ENCODE measurements at places on chromosomes 16 and 17.

DNA sequence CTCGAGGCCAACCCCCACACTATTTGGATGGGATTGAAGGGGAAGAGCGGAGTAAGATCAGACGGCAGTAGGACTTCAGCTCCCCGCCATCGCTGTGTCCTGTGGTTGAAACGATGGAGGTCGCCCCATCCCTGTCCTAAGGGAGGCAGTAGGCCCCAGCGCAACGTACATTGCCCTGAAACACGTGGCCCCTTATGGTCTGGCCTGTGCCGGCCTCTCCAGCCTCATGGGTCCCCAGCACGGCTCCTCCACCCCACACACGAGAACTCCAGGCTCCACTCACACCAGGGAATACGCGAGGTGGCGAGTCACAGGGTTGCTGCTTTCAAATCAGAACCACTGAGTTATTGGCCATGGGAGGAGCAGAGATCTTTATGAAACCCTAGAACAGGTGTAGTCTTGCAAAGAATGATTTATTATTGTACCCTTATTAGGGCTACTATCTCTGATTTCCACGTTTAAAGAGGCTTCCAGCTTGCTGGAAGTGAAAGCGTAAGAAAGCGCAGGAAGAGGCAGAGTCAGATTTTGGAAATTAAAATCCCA is 669 bp upstream of the DCTPP1 start:
- H3K4me3 ChIP-seq = no peak overlapping the region
- H3K27ac ChIP-seq = no peak overlapping the region
- no peak for DNase-seq
- H3K27me3 ChIP-seq = no peaks in the 10 kb centered on the region
- peaks cover 10% of the 10 kb centered on the region for H3K4me1 ChIP-seq

- no peak overlapping the region for H3K27ac ChIP-seq
- H3K4me3 ChIP-seq = no peak overlapping the region
- H3K36me3 ChIP-seq = no peaks in the 10 kb centered on the region
- DNase-seq = no peak
- no peaks in the 10 kb centered on the region for H3K27me3 ChIP-seq
- no peaks in the 10 kb centered on the region for H3K4me1 ChIP-seq
Measured at GRCh38 chr16:63539276-63539675, 1503.0 kb upstream of the CDH8 start.

DNA sequence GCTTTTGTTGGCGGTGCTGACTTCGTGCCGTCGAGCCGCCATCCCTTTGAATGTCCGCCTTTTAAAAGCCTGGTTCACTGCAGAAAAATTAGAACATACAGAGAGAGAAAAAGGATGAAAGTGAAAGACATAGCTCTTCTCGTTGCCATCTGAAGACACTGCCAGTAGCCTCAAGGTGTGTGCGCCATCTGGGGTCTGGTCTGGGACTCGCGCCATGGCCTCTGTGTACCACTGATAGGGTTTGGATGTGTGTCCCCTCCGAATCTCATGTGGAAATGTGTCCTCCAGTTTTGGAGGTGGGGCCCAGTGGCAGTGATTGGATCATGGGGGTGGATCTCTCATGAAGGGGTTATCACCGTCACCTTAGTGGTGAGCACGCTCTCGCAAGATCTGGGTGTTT is 15.5 kb downstream of the GSE1 start:
- peak overlapping the region; percentile 83 for H3K27ac ChIP-seq
- peak overlapping the region; percentile 27 for H3K4me3 ChIP-seq
- H3K27me3 ChIP-seq = peaks cover 8% of the 10 kb centered on the region
- peaks cover 60% of the 10 kb centered on the region for H3K4me1 ChIP-seq

DNA sequence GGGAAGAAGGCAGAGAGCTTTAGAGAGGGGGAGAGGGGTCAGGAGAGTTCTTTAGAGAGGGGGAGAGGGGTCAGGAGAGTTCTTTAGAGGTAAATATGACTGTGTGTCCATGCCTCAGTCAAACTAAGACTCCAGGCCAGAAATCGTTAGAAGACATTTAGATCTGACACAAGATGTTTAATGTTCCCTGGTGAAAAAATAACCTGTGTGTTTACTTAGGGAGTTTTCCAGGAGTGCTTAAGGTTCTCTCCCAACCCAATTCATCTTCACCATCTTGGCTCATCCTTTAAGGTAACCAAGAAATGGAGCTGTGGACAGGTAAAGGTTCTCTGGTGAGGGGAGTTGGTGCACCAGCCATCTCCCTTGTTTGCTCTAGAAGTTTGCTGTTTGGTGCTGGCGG is 9.8 kb downstream of the CBX4 start:
- peak overlapping the region; percentile 45 for H3K27ac ChIP-seq
- no peak for DNase-seq
- no peak overlapping the region for H3K4me3 ChIP-seq
- peaks cover 11% of the 10 kb centered on the region for H3K27me3 ChIP-seq
- peaks cover 26% of the 10 kb centered on the region for H3K4me1 ChIP-seq
- H3K36me3 ChIP-seq = peaks cover 9% of the 10 kb centered on the region

DNA sequence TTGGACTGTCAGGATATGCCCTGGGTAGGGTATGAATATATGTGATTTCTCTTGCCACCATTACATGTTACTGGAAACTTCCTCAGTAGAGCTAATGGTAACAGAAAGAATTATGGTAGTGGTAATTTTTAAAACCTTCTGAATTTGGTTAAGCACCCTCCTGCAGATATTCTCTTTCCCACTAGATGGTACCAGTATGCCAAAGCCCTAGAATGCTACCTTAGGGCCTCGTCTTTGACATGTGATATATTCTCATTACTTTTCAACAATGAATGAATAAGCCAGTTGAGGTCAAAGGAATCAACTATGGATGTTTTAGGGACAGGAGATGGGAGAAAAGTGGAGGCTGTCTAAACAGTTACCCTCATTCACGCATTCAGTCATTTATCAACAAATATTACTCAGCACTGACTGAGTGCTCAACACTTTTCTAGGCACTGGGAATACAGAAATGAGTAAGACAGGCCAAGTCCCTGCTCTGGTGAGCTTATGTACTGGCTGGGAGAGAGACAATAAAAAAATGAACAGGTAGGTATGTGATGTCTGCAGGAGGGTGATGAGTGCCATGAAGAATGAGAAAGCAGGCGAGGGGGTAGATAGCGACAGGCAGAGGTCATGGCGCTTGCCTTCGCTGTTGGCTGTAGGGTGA is 14.7 kb downstream of the CDH13 start:
- H3K36me3 ChIP-seq = no peaks in the 10 kb centered on the region
- peak; percentile 27 for DNase-seq
- H3K4me3 ChIP-seq = no peak overlapping the region
- peaks cover 4% of the 10 kb centered on the region for H3K27me3 ChIP-seq
- no peak overlapping the region for H3K27ac ChIP-seq

DNA sequence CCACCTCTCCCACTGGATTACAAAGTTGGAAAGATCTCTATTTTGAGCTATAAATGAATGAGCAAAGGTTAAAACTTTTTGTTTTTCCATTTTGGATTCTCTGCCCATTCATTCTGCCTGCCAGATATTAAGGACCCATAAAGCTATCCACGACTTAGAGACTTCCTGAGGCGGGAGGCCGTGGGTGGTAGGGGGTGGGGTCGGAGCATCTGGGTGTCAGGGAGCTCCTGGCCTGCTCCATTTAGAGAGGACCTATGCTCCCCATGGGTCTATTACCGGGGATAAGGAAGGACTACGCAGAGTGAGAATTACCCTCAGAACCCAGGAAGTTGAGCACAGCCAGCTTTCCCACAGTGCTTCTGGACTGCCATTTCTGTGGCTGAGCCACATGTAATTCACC is 45.8 kb downstream of the MARF1 start:
- H3K36me3 ChIP-seq = peaks cover 49% of the 10 kb centered on the region
- DNase-seq = no peak
- peaks cover 35% of the 10 kb centered on the region for H3K4me1 ChIP-seq
- no peak overlapping the region for H3K4me3 ChIP-seq
- peak overlapping the region; percentile 49 for H3K27ac ChIP-seq

DNA sequence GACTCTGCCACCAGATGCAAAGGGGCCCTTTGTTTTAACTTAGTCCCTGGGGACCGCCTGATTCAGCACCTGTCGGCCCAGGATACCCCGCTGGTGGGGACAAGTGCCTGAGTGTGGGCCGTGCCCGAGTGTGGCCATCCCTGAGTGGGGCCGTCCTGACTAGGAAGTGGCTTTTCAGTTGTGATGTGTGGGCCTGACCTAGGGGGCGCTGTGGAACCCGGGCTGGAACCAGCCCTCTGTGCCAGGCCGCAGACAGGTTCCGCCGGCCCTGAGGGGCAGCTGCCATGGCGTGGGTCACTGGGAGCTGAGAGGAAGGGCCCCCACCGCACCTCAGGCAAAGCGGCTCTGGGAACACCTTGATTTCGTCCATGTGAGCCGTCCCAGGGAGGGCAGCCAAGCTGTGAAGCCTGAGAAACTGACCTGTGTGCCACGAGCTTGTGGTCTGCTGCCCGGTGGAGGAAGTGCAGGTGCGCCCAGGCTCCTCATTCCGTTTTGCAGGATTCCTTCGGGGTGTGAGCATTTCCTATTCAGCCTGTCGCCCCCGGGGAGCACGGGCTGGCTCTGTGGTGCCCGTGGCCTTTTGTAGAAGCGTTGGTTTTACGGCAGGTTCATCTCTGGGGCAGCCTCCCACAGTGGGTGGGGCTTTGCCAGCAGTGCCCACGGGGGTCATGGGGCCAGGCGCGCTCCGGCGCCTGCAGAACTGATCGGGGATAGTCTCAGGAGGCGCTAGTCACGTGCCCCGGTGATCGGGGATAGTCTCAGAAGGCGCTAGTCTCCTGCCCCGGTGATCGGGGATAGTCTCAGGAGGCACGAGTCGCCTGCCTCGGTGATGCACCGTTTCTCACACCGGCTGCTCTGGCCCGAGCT is 5.3 kb downstream of the RPL13 start:
- peaks cover 26% of the 10 kb centered on the region for H3K36me3 ChIP-seq
- DNase-seq = peak; percentile 30
- H3K4me1 ChIP-seq = peaks cover 46% of the 10 kb centered on the region
- no peaks in the 10 kb centered on the region for H3K27me3 ChIP-seq
- H3K4me3 ChIP-seq = peak overlapping the region; percentile 64
- H3K27ac ChIP-seq = no peak overlapping the region

GRCh38 chr16:53024045-53024444 is 28.7 kb downstream of the CHD9NB start:
- no peak overlapping the region for H3K27ac ChIP-seq
- no peaks in the 10 kb centered on the region for H3K36me3 ChIP-seq
- no peak for DNase-seq

DNA sequence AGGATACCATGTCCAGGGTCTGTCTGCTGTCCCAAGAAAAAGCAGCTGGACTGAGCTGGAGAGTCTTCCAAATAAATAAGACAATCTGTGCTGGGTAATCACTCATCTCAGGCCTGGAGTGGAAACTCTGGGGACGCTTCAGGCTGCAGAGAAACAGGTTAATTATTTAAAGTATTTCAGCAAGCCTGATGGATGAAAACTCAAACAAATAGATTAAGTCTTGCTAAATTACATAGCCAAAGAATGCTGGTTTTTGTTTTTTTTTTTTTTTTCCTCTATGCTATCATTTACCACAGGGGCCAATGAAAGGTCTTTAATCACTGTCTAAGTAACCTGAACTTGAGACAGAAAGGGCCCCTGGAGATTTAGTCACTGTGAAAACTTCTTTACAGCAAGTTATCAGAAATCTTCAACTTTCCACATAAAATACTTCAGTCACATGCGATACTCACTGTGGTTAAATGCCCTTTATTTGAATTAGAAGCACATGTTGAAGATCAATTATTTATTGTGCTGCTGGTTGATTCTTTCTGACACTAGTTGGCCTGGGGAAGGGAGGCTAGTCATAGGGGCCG is 31.0 kb upstream of the KCNJ2 start:
- H3K27me3 ChIP-seq = no peaks in the 10 kb centered on the region
- H3K4me3 ChIP-seq = no peak overlapping the region
- H3K27ac ChIP-seq = no peak overlapping the region

DNA sequence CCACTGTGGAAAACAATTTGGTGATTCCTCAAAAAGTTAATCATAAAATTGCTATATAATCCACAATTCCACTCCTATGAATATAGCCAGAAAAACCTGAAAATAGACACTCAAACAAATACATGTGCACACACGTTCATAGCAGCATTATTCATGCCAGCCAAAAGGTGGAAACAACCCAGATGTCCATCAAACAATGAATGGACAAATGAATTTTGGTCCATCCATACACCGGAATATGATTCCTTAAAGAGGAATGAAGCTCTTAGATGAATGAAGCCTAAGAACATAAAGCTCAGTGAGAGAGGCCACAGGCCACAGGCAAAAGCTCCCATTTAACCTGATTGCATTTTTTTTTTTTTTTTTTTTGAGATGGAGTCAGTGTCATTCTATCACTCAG is 114.6 kb upstream of the TNRC6C start:
- peaks cover 61% of the 10 kb centered on the region for H3K4me1 ChIP-seq
- no peak for DNase-seq
- no peaks in the 10 kb centered on the region for H3K36me3 ChIP-seq
- peak overlapping the region; percentile 96 for H3K27ac ChIP-seq

- no peaks in the 10 kb centered on the region for H3K4me1 ChIP-seq
- no peaks in the 10 kb centered on the region for H3K27me3 ChIP-seq
- no peak for DNase-seq
Measured at GRCh38 chr16:71867939-71868338, 16.0 kb downstream of the ZNF821 start.

DNA sequence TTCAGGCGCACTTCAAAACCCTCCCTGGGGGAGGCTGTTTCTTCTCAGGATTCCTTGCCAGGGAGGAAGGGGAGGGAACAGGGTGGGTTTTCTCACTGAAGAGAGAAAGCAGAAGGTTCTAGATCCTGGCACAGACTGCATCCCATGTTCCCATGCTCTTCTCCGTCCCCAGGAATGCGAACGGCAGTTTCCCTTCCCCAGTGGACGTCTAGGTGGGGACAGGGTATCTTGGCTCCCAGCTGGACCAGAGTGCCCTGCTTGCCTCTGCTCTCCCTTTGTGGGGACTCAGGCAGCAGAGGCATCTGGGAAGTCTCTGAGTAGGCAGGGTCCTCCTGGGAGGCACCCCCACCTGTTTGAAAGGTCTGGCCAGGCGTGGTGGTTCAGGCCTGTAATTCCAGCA is 3.0 kb upstream of the TCF25 start:
- no peak for DNase-seq
- H3K4me1 ChIP-seq = peaks cover 15% of the 10 kb centered on the region
- no peak overlapping the region for H3K4me3 ChIP-seq
- peaks cover 6% of the 10 kb centered on the region for H3K36me3 ChIP-seq

DNA sequence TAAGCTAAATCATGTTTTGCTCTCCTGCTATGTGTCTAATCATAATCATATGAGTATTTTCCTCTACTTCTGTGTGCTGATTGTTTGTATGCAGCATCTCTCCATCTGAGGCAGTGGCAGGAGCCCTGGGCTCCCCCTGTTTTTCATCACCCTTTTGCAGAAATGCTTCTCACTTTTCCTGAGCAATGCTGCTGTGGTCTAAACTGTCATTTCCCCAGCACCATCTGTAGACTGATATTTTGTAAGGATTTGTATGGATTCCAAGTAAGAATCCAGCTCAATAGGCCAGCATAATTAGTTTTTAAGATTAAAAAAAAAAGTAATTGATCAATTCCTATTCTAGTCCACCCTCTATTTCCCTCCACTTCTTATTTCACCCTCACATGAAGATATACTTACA is 257.0 kb upstream of the CPHXL start:
- no peak overlapping the region for H3K27ac ChIP-seq
- DNase-seq = no peak
- H3K4me3 ChIP-seq = no peak overlapping the region
- no peaks in the 10 kb centered on the region for H3K36me3 ChIP-seq

GRCh38 chr16:89135166-89135565 is 36.4 kb upstream of the CDH15 start:
- H3K4me1 ChIP-seq = peaks cover 15% of the 10 kb centered on the region
- H3K27me3 ChIP-seq = no peaks in the 10 kb centered on the region
- DNase-seq = no peak
- H3K4me3 ChIP-seq = no peak overlapping the region

- H3K27ac ChIP-seq = peak overlapping the region; percentile 81
- H3K4me3 ChIP-seq = peak overlapping the region; percentile 33
- H3K4me1 ChIP-seq = peaks cover 72% of the 10 kb centered on the region
- H3K36me3 ChIP-seq = no peaks in the 10 kb centered on the region
Measured at GRCh38 chr17:17088541-17089525, 46.6 kb downstream of the MPRIP start.

Data from immature natural killer cell (primary cell).